Stimulated activated CD8-positive, alpha-beta memory T cell treated with anti-CD3 and anti-CD28 coated beads, Interleukin-7, amount 100 ng/mL, for 1 hour (primary cell): ENCODE measurements at places on chromosomes 13 and 19.
A peak's percentile ranks its signal among the peaks of the same experiment; 100 is the strongest.

- no peak for DNase-seq
Measured at GRCh38 chr19:58393725-58394033, 1.8 kb upstream of the RNF225 start.

GRCh38 chr19:16591803-16592556 is 19.8 kb upstream of the SLC35E1 start:
- no peak for DNase-seq

GRCh38 chr13:54078271-54078870 is 1049.8 kb downstream of the OLFM4 start:
- DNase-seq: no peak

DNA sequence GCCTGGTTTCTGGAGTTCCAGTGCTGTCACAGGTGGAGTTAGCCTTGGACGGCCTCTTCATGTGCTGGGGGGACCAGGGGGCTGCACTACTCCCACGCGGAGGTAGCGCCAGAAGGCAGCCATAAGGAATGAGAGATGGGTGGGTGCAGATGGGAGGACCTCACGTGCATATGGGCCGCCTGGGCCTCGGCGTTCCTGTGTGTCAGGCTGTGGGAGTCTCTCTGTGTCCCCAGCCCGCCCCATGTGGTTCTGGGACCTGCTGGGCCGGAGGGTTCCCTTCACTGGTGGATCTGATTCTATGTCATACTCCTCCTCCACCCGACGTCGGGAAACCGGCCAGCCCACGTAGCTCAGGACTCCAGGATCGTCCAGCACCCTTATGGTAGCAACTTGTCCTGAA is 149.0 kb upstream of the SOX1 start:
- no peak for DNase-seq

GRCh38 chr13:20924758-20925394 is 22.3 kb upstream of the XPO4 start:
- DNase-seq: peak; percentile 54

GRCh38 chr13:78306519-78307206 is 296.7 kb downstream of the POU4F1 start:
- no peak for DNase-seq

DNA sequence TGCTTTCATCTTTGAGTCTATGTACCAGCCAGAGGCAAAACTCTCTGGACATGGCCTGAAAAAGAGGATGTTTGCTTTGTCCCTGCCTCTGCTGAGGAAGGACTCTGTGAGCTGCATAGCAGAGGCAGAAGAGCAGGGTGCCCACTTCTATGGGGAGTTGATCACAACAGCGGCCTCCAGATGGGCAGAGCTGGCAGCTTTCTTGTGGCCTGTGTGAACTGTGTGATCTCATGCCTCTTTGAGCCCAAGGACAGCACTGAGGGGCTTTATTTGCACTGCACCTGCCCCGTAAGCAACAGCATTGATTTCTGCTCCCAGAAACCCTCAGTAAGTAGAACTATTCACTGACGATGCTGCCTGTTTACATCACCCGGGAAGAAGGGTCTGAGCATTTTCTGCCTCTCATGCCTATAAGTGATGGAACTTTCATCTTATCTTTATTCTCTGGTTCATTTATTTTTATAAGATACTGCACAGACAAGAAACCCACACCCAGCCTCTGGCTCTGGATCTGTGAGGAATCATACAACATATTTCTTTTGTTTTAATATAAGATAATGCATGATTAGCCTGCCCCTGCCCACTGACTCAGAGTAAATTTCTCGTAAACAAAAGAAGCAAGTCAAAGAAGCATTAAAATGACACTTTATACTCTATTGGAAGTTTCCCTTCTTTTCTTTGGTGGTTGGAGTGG is 244.2 kb upstream of the SOX21 start:
- no peak for DNase-seq

- DNase-seq: no peak
Measured at GRCh38 chr13:37263871-37264270, 158.4 kb upstream of the CSNK1A1L start.

DNA sequence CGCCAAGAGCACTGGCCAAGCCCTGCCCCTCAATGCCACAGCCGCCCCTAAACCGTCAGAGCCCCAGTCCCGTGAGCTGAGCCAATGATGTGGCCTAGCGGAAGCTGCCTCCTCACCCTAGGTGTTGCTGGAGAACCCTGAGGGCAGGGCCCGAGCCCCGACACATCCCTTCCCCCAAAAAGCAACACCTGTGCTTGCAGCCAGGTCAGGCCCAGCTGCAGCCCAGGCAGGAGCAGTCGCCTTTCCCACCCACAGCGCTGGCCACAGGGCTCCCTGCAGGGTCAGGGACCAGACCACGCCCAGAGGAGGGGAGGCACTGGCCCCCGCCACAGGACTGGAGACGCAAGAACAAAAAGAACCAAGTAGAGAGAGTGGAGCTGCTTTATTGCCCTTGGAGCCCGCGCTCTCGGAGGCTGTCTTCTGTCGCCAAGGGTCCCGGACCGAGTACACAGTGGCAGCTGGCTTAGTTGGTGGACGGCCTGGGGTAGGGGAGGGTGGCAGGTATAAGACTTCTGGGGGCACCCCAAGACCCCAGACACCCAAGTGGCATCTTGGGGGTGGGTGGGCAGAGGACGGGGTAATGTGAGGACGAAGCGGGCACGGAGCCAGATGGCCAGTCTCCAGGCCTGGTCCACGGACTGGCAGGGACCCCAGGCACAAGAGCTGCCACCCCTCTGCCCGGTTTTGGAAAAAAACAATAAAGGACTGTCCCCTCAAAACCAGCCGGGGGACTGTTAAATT is 3.3 kb downstream of the P2RY11 start:
- DNase-seq: no peak

- DNase-seq: no peak
Measured at GRCh38 chr19:1377965-1378785, 5.5 kb upstream of the NDUFS7 start.

DNA sequence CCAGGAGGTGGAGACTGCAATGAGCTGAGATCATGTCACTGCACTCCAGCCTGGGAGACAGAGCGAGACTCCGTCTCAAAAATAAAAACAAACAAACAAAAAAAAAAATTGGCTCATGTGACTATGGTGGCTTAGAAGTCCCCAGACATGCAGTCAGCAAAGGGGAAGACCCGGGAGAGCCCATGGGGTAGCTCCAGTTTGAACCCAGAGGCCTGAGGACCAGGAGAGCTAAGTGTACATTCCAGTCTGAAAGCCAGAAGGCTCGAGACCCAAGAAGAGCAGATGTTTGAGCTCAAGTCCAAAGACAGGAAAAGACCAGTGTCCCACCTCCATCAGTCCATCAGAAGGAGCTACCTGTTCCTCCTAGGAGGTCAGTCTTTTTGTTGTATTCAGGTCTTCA is 175.2 kb downstream of the TSHZ3 start:
- no peak for DNase-seq

- DNase-seq: no peak
Measured at GRCh38 chr13:103656311-103656710, 590.1 kb upstream of the SLC10A2 start.

DNA sequence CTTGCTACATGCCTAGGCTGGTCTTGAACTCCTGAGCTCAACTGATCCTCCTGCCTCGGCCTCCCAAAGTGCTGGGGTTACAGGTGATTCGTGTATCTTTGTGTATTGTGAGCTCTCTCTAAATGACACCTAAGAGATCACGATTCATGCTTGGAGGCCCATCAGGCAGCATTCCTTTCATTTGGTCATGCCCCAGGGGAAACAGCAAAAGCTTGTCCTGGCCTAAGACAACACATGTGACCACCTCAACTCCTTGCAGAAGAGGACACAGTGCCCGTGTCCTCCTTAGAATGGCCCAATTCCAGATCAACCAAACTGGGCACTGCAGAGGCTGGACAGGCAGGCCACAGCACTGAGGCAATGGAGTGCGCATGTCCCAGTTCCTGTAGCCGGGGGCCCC is 32.5 kb downstream of the ZC3H4 start:
- DNase-seq: no peak

GRCh38 chr19:3670796-3671679 is 29.2 kb downstream of the PIP5K1C start:
- no peak for DNase-seq

- no peak for DNase-seq
Measured at GRCh38 chr19:48490981-48491792, 20.4 kb downstream of the LMTK3 start.

DNA sequence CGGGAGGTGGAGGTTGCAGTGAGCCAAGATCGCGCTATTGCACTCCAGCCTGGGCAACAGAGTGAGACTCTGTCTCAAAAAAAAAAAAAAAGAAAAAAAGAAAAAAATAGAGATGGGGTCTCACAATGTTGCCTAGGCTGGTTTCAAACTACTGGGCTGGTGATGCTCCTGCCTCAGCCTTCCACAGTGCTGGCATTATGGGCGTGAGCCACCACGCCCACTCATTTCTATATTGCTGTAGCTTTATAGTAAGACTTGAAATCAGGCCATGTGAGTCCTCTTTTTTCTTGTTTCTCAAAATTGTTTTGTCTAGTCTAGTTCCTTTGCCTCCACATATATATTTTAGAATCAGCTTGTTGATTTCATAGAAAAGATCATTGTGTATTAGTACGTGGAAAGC is 18.3 kb downstream of the DNM2 start:
- DNase-seq: no peak

DNA sequence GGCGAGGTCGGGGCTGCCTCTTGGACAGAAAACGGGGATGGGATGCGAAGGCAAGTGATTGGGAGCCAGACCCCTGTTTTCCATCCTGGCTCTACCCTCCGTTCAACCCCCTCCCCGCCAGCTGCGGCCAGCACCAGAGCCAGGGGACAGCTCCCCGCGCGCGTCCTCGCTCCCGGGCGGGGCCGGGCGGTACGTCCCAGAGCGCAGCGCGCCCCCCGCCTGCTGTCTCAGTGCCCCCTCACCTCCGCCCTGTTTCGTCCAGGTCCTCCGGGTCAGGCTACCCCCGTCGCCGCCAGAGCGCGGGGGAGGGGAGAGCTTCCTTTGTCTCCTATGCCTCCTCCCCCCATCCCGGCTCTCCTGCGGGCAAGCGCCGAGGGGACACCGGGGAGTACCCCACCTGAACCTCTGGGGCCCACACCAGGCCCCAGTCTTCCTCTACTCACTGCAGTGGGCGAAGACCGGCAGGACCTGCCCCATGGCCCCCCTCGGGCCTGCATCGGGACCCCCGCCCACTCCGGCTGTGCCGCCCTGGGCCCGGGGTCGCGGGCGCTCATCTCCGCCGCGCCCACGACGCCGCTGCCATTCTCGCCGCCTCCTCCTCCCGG is 396 bp downstream of the RTN2 start:
- DNase-seq: no peak

GRCh38 chr19:57814505-57815246 is at the start of gene ZNF552:
ZNF552 (minus strand) TSS chr19:57814913; CDS start chr19:57814743, 170 bp downstream.
- DNase-seq: peak; percentile 46

- DNase-seq: peak; percentile 35
Measured at GRCh38 chr13:46321494-46322225, 65.4 kb downstream of the RUBCNL start.

DNA sequence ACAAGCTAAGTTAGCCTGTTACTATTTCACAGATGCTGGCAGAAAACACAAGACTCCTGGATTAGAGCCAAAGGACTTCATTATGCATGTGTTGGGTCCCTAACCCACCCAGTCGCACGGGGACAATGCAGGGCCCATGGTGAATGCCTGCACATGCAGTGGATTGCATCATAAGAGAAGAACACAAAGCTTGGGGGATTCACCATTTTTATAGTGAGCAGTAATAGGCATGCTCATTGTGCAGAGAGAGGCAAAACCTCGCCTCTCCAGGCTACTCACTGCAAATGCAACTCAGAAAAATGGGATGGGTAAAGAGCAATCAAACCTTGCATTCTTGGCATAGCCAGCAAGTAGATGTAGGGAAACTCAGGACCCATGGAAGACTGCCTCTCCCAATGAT is 115.8 kb downstream of the DIAPH3 start:
- no peak for DNase-seq

- DNase-seq: no peak
Measured at GRCh38 chr19:34273121-34273520, 18.8 kb downstream of the GARRE1 start.

DNA sequence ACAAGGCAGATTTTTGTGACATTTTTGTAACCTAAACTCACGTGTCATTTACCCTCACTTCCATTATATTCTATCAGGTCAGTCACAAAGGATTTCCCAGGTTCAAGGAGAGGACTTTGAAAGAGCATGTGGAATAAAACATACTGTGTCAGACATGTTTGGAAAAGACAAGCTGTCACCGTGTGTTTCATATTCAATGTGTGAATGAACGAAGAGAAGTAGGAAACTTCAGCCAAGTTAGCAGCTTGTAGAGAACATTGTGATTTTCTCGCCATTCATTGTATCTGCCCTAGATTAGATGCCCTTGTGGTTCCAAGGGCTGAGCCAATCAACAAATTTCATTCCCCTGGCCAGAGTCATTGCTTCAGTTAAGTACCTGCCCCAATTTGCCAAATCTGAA is 2288.9 kb upstream of the PCDH20 start:
- DNase-seq: no peak

DNA sequence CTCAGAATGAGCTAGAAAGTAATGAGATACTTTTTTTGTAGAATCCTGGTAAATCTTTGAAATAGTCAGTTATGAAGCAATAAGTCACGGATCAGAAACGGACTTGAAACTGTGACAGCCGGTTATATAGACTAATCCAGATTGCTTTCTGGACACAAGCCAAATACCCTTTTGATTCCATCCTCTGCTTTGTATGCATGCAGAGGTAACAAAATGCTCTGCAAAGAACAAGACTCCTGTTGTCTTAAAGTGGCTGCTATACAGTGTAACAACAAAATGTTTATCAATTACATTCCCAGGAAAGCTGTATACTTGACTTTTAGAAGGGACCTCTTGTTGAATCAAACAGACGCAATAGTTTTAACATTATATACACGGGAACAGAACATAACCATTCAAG is 66.5 kb upstream of the STARD13 start:
- no peak for DNase-seq

DNA sequence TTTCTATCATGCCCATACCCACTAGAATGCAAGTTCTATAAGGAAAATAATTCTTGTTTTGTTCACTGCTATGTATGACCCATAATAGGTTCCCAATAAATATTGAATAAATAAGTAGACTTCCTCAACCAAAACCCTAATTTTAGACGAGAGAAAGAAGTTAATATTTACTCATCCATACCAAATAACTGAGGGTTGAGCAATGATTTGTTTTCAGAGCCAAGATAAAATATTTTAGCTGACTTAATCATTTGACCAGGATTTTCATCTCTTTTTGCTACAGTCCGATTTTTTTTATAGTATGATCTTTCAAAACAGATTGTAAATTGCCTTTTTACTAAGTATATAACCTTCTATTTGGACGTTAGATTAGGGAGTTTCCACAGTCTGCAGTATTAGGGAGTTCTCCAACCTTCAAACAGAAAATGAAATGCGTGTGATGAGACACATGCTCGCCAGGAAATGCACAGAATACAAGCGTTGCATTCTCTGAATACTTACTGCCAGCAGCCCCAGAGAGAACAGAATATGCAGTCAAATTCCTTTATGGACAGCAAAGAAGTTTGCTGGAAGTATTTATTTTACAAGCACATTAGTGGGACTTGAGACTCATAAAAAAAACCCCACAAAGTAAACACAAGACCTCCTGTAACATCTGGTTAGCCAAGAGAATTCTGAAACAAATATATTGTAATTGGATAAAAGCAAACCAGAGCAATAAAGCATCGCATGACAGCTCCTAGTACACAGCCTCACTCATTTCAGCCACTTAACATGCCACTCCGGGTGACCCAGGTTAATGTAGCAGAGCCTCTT is 230.0 kb downstream of the MYO16 start:
- no peak for DNase-seq
